ENCODE measurements at places on chromosomes 1 and 21. TPM values are rescaled to one million over a fixed set of nuclear protein-coding genes. Genes with fewer than 3 reads are reported as not detected.
A peak's percentile ranks its signal among the peaks of the same experiment; 100 is the strongest.

The KRTAP7-1 gene
- not detected for total RNA-seq

DNA sequence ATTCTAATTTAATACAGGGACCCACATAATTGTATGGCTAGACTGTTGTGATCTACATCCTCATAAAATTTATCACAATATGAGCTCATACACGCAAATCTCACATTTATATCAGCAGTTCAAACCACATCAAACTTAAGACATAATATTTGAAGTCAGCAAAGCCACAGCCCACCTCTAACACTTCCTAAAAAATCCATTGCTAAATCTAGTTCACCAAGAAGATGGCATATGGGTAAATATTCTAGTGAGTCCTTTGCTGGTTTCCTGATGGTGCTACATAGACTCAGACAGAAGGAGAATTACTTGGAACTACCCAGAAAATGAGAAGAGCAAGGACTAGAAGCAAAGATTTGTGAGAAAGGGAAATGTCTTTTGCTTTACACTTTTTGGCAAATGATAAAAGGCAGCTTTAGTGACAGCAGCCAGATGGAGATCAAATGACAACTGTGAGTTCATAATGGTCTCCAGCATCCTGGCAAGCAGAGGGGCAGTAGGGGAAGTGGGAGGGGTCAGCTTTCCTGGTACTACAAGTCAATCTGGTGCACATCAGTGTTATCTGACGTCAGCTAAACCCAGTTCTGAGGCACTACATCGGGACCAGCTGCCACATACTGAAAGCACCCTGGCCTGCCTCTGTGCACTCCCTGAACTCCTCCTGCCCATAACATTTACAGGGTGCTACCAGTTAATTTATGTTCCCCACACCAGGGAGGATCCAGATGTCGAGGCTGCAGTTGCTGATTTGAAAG is 10.6 kb upstream of the GADD45A start:
- DNase-seq = peak; percentile 19

- DNase-seq = no peak
Observed at GRCh38 chr1:176560681-176561080, 97.7 kb downstream of the PAPPA2 start.

GRCh38 chr1:18373882-18374493 is 106.7 kb upstream of the KLHDC7A start:
- no peak for DNase-seq

GRCh38 chr1:31671147-31671546 is 26.5 kb upstream of the PEF1 start:
- no peak for DNase-seq

DNA sequence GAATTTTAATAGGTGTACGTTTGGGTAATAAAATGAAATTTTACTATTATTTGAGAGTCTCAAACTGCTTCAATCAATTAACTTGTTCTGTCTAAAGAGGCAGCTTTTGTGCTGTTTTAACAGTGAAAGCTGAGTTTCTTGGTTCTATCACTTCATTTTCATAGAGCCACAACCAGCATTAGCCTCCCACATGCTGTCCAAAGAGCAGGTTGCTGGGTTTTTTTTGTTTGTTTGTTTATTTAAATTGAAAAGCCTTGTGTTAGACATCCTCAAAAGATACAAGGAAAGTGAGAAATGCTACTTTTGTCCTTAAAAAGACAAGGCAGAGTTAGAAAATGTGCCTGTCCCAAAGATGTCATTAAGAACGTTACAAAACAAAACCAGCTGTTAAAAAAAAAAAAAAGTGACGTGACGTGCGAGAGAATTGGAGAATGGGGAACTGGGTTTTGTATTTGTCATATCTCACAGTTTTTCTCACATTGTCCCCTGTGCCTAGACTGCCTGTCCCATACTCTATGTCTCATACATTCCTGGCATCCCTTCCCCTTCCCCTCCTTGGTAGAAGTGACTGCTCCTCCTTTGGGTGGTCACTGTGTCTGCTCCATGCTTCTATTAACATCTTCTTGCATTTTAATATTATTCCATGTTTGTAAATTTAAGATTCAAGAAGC is 63.1 kb upstream of the CD34 start:
- DNase-seq = no peak
